ENCODE measurements at places on chromosomes 5 and 9. TPM values are rescaled to one million over a fixed set of nuclear protein-coding genes. Genes with fewer than 3 reads are reported as not detected.

The KCNIP1 gene
- 0.24 TPM for total RNA-seq

The GZMA gene
- not detected for total RNA-seq

The ATP10B gene
- 0.11 TPM for total RNA-seq

The ACER2 gene
- 8.9 TPM for total RNA-seq

The SEMA5A gene
- 4.3 TPM for total RNA-seq

The NR2F1-AS1 gene
- 1.9 TPM for total RNA-seq

The PTRH1 gene
- 10.6 TPM for total RNA-seq

The DIPK1B gene
- total RNA-seq, result 38.2 TPM

GRCh38 chr9:83280790-83281189, 217.8 kb upstream of the RASEF start:
- H3K4me3 ChIP-seq, result no peak overlapping the region
- no peaks in the 10 kb centered on the region for H3K27me3 ChIP-seq
- H3K4me1 ChIP-seq, result no peaks in the 10 kb centered on the region
- H3K27ac ChIP-seq, result no peak overlapping the region
- no peaks in the 10 kb centered on the region for H3K36me3 ChIP-seq

DNA sequence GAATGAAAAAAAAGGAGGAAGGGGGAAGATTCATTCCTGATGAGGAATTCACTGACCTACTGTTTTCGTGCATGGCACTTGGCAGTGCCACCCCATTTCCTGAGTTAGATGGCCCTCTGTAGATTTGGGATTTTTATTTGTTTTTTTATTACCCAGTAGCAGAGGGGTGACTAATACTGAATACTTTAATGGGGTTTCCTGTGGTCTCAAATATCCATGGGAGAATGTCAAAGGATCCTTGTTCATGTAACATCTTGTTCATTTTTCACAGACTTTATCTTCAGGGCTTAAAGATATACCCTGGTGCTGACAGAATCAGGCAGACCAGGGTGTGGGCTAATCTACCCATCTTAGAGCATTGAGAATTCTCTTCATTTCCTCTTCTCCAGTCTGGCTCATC, 93.0 kb downstream of the MAMDC2 start:
- H3K36me3 ChIP-seq, result no peaks in the 10 kb centered on the region
- no peak overlapping the region for H3K4me3 ChIP-seq
- H3K4me1 ChIP-seq, result no peaks in the 10 kb centered on the region
- DNase-seq, result no peak
- no peak overlapping the region for H3K27ac ChIP-seq
- H3K27me3 ChIP-seq, result no peaks in the 10 kb centered on the region

DNA sequence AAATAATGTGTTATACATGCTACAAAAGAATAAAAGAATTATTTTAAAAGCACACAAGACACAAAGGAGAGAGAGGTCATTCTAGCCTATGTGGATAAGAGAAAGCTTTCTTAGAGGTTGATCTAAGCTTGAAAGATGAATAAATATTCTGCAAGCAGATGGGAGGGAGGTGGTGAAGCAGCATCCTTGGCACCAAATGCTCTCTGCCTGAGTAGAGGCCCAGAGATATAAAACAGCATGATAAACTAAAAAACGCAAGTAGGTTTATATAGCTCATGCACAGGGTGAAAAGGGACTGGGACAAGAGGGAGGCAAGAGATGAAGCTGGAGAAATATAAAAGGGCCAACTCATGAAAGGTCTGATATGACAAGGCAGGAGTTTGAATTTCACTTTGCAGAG, 283.2 kb upstream of the POU5F2 start:
- H3K36me3 ChIP-seq, result peaks cover 4% of the 10 kb centered on the region
- no peaks in the 10 kb centered on the region for H3K27me3 ChIP-seq
- H3K4me3 ChIP-seq, result no peak overlapping the region
- peaks cover 7% of the 10 kb centered on the region for H3K4me1 ChIP-seq
- H3K27ac ChIP-seq, result no peak overlapping the region
- no peak for DNase-seq

- no peak for DNase-seq
- peaks cover 9% of the 10 kb centered on the region for H3K36me3 ChIP-seq
- H3K4me1 ChIP-seq, result no peaks in the 10 kb centered on the region
- no peak overlapping the region for H3K27ac ChIP-seq
Measured at GRCh38 chr9:35978792-35979191, 20.8 kb upstream of the OR2S2 start.

GRCh38 chr5:177495243-177496060, 2.0 kb downstream of the PDLIM7 start:
- no peaks in the 10 kb centered on the region for H3K27me3 ChIP-seq
- peak overlapping the region; percentile 75 for H3K4me3 ChIP-seq

DNA sequence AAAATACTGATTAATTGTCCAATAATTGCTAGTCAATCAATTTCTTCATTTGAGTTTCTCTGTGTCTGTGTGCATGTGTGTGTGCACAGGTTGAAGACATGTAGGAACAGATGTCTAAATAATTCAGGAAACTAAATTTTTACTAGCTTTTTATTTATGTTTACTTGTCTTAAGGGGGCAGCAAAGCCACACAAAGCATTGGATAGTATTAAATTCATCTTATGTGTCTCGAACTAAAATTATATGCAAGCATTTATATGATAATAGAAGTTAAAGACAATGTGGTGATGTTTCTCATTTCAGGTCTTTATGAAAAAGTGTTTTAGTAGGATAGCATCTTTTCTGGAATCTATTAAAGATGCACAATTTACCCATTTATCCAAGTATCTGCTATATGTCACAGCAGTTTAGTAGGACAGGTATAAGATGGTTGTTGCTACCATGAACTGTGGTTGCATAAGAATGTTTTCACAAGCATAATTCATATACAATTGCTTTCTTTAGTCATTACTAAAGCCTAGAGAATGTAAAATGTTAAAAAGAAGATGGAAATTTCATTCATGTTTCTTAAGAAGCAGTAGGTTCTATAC, 784.6 kb upstream of the NUDT12 start:
- H3K4me1 ChIP-seq, result peaks cover 2% of the 10 kb centered on the region
- H3K36me3 ChIP-seq, result no peaks in the 10 kb centered on the region
- no peak overlapping the region for H3K4me3 ChIP-seq
- H3K27me3 ChIP-seq, result no peaks in the 10 kb centered on the region

- peaks cover 7% of the 10 kb centered on the region for H3K36me3 ChIP-seq
- no peaks in the 10 kb centered on the region for H3K27me3 ChIP-seq
- H3K27ac ChIP-seq, result no peak overlapping the region
- no peak for DNase-seq
Measured at GRCh38 chr9:124602632-124603031, 95.4 kb upstream of the NR5A1 start.

DNA sequence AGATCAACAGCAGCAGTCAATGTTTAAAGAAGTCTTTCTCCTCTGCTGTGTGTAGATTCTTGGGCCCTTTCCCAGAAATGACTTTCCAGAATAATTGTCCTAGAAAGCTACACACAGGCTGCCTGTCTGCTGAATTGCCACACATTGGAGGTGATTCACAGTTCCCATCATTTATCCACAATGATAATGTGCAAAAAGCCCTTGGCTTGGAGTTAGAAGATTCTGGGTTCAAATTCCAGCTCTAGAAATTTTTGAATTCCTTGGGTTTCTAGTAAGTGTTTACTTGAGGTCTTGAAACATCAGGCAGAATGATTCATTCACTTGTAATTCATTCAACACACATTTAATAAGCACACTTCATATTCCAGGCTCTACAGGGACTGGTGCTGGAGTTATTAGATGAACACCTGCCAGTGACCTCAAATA, 28.6 kb upstream of the EPB41L4B start:
- DNase-seq, result no peak
- H3K4me1 ChIP-seq, result peaks cover 5% of the 10 kb centered on the region
- no peak overlapping the region for H3K4me3 ChIP-seq
- no peaks in the 10 kb centered on the region for H3K36me3 ChIP-seq
- no peak overlapping the region for H3K27ac ChIP-seq

- H3K27ac ChIP-seq, result no peak overlapping the region
- DNase-seq, result no peak
- no peaks in the 10 kb centered on the region for H3K27me3 ChIP-seq
- H3K36me3 ChIP-seq, result no peaks in the 10 kb centered on the region
Measured at GRCh38 chr9:108640230-108640629, 215.6 kb downstream of the ACTL7B start.
